Hematopoietic multipotent progenitor cell treated with erythropoietin and hydrocortisone succinate and interleukin-3 and kit ligand, for 4 days (in vitro differentiated cells): ENCODE measurements at places on chromosomes 6 and 20.

DNA sequence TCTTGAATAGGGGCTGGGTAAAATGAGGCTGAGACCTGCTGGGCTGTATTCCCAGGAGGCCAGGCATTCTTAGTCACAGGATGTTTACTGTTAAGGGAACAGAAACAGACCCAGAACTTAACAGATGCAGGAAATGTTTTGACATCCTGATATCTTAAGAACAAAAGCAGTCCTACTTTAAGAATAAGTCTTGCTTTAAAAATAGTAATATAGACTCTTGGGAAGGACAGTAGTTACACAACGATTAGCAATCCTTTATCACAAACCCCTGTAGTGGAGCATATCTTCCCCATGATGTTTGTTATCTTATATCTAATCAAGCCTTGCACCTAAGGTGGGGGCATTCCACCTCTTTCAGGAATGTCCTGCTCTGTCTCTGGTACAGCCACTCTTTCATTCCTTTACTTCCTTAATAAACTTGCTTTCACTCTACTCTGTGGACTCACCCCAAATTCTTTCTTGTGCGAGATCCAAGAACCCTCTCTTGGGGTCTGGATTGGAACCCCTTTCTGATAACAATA is 493.7 kb upstream of the SULF2 start:
- DNase-seq: no peak

DNA sequence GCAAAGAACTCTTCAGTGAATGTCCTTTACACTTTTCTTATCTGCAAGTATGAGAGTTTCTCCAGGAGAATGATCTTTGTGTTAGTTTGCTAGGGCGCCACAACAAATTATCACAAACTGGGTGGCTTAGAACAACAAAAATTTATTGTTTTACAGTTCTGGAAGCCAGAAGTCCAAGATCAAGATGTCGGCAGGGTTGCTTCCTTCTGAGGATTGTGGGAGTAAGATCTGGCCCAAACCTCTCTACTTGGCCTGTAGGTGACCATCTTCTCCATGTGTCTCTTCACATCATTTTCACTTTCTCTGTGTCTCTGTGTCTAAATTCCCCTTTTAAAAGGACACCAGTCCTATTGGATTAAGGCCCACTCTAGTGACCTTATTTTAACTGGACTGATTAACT is 103.0 kb downstream of the ADTRP start:
- DNase-seq: no peak

- DNase-seq: no peak
These were observed 75.4 kb downstream of the ELOVL5 start for GRCh38 chr6:53273370-53273769.

GRCh38 chr20:1186367-1186991 is 1.7 kb upstream of the TMEM74B start:
- DNase-seq: no peak

DNA sequence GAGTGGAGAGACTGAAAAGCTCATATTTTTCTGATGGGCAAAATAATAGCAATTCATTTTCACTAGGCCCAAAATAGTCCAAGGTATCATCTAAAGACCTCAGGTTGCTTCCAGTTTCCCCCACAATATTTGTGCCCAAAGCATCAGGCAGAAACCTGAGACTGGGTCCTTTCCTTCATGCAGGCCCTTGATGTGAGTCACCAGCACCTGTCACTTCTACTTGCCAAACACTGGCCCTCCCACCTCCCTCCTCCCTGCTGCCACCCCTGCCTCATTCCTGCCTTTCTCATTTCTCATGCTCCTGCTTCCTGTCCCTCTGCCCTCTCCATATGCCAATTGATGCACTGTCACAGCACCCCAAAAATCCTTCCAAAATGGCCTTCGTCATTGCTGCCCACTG is 230.4 kb upstream of the CST7 start:
- DNase-seq: no peak

DNA sequence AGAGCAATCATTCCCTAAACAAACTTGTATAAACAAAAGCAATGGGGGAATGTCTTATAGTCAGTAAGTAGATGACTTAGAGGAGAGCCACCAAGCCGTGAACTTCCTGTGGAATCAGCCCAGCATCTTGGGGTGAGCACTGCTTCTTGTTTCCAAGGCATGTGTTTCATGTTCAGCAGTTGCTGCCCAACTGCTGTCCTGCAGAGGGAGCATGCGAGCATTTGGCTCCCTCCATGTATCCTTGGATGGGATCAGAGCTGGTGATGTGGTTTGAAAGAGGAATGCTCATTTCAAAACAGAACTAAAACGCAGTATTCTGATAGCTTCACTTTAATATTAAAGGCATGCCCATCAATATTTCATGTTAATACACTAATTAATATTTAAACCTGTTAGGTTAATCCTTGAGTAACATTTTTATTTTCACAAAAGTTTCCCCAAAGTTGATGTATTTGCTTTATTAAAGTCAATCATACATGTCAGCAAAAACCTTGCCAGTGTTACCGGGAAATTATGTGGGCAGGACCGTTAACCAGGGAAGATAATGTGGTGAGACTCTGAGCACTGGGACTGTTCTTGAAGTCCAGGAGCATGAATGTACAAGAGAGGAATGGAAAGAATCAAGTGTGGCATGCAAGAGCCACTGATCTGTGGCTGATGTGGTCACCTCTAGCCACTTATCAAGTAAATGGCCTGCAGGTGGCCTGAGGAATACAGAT is 172.1 kb upstream of the GGTLC1 start:
- DNase-seq: peak; percentile 56

GRCh38 chr20:25039697-25040437 is 18.1 kb downstream of the ACSS1 start:
- DNase-seq: no peak

DNA sequence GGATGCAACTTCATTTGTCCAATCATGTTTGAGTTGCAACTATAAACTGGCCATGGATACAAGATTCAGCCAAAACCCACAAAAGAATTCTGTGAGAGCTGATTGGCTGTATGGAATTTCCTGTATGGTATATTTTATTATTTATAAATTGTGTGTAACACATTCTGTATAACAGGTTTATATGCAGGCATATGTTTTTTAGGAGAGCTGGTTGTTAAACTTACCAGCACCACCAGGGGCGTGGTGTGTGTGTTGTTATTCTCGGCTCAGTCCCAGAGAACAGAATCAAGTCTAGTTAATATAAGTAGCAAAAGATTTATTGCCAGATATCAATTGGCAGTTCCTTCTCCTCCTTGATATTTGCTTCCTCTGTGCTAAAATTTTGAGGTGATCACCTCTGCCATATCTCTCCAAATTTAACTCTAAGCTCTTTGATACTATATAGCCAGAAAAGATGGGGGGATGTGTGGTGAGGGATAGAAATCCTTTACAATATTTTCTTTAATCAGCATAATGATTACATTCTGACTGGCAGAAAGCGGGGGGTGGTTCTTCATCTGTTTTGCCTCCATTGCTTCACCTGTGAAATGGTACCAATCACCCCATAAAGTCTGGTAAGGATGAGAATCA is 22.9 kb downstream of the CNBD2 start:
- peak; percentile 66 for DNase-seq

DNA sequence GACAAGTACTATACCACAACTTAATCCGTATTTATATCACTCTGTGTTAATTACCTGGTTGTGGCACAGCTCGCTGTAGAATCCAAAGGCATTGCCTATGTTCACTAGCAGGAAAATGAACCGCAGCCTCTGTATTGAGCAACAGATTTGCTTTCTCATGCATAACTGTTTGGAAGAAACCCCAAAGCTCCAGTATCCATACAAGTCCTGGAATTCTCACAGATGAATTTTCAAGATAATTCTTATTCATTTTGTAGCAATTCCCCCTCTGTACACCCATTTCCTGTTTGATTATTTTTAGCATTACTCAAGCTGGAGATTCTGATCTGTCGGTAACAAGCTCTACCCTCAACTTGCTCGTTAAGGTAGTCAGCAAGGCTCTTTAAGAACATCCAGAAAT is 63.5 kb downstream of the STMND1 start:
- DNase-seq: no peak

DNA sequence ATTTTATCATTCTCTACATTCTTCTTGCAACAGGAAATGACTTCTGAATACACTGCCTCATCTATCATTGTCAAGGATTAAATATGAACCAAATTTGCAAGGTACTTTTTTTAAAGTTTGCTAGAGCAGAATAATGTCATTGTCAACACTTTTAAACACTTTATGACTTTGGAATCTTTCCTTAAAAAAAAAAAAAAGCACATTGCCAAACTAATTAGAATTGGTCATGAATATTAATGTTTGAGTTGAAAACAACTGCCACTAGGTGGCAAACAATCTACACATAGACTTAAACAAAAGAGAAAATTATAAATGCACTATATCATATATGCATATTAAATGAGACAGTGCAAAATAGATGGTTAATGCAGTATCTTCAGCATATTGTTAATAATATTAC is 32.5 kb upstream of the TMEM244 start:
- DNase-seq: peak; percentile 75

- DNase-seq: no peak
These were observed 683.0 kb upstream of the ADGRB3 start for GRCh38 chr6:67952121-67952520.

DNA sequence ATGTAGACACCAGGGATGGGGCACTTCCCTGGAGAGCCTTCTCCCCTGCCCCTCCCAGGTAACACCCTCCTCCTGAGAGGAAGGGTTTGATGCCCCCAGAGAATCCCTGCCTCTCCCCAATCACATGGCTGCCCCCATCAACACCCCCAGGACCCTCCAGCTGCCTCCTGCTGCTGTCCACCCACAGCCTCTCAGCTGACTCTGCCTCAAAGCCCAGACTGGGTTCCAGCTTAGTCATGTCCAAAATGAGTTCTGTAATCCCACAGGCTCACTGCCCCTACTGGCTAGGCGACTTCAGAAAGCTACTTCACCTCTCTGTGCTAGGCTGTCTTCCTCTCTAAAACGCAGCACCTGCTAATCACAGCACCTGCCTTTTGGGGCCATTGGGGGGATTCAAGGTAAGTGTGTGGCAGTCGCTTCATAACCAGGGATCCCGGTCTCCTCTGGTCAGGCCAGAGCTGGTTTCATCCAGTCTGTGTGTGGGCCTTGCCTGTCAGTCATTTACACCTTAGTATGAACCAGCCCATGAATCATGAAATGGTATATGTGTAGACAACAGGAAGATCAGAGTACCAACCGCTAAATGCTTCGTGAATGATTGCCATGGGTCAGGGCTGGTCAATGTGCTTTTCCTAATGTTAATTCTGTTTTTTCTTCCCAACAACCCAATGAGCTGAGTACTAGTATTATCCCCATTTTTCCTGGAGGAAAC is 40.4 kb downstream of the TFEB start:
- no peak for DNase-seq

DNA sequence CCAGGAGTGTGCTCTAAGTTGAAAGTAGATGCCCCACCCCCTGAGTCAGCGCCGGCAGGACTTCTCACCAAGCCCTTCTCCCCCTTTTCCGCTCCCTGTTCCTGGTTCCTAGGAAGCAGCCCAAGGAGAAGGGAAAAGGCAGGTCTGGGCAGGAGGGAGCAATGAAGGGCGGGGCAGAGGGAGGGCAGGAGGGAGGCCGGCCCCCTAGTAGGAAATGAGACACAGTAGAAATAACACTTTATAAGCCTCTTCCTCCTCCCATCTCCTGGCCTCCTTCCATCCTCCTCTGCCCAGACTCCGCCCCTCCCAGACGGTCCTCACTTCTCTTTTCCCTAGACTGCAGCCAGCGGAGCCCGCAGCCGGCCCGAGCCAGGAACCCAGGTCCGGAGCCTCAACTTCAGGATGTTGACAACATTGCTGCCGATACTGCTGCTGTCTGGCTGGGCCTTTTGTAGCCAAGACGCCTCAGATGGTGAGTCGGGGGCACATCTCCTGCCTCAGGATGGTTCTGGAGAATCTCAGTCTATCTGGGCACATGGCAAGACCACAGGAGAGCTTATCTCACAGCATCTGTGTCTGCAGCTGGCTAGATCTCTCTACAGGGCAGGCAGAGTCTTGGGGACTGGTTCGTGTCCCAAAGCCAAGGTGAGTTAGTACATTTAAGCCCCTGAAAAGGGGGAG is at the start of gene PROCR:
PROCR (plus strand) TSS at position 320 of the 681 bp plus-strand sequence; CDS start at position 403, 83 bp downstream.
- peak; percentile 79 for DNase-seq

- DNase-seq: no peak
These were observed 24.3 kb downstream of the BMP6 start for GRCh38 chr6:7750197-7750596.

GRCh38 chr20:38579219-38579910 is 1.6 kb upstream of the ADIG start:
- DNase-seq: no peak

DNA sequence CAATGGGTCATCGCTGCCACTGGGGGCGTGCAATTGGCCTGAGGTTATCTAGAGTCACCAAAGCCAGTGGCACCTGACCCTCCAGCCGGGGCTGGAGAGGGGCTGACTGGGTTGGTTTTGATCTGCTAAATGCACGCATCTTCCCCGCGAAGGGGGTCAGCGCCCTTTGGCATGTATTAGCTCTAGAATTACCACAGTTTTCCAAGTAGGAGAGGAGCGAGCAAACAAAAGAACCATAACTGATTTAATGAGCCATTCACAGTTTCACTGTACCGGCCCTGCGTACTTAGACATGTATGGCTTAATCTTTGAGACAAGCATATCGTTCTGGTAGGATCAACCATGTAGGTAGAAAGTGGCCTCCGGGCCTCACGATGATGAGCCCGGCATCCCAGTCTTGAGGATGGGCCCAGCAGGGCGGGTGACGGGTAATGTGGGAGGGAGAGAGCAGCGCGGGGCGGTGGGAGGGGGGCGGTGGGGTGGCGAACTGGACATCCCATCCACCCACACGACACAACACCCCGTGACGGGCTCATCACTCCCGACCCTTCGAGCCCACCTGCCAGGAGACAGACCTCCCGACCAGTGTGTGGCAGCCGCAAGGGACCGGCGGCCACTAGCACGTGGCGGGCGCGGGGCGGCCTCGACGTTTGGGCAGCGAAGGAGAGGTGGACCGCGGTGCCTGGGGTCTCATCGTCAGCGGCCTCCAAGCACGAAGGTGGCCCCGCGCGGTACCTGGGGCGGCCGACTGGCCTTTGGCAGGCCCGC is 1957.5 kb upstream of the DEFB115 start:
- no peak for DNase-seq

DNA sequence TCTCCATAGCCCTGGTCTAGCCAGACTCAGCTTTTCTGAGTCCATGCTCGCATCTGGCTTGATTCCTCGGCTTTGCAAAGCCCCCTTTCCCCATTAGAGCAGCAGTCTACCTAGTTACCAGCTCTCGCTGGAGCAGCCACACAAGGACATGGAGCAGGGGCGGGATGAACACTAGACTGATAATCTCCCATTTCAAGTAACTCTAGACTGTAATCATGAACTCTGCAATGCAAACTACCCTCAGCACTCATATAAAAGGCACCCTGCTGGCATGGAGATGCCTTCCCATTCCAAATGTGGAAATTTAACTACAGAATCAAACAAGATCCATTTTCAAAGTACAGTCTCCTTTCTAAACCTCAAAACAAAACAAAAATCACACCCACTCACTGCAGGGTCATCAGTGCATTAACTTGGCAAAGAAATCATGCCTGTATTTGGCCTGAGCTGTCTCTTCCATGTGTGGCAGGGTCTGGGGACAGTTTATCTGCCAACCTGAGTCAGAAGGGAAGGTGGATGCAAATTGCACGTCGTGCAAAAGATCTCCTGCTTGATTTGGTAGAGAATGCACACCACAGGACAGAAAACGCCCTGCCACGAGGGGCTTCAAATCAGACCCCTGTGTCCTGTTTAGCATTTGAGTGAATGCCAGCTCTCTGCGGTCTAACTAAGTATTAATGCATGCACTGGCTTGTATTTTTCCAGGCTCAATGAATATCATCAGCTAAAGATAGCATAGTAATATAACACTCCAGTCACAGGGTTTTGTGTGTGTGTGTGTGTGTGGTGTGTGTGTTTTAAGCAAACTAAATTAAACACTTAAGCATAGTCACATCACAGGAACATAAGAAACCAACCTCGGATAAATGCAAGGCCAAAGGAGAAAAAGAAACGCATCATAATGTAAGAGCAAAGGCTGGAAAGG is 85.3 kb downstream of the MYLK4 start:
- no peak for DNase-seq

- no peak for DNase-seq
These were observed 394.7 kb upstream of the SULF2 start for GRCh38 chr20:48180024-48180423.
